Stimulated activated CD4-positive, alpha-beta T cell treated with anti-CD3 and anti-CD28 coated beads, Interleukin-2, amount 100 ng/mL, for 24 hours (primary cell): ENCODE measurements at places on chromosomes 3 and 15.
A peak's percentile ranks its signal among the peaks of the same experiment; 100 is the strongest.

GRCh38 chr3:32136703-32137102 lies 30.3 kb downstream of the GPD1L start:
- DNase-seq, result no peak

DNA sequence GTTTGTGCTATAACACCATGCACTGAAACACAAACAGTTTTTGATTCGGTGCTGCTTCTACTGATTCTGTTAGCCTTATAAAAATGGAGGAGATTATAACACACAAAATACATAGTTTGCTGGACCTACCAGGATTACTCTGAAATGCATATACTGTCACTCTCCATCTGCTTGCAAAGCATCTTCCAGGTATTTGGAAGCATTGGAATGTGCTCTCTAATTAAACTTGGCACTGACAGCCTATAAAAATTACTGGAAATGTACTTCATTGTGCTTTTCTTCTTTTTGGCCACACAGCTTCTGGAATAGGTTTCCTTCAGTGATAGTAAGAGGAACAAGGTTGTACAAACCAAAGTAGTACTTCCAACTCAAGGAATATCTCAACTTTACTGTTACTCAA lies 376.1 kb downstream of the UNC13C start:
- DNase-seq, result no peak

GRCh38 chr3:147113293-147114044 lies 292.9 kb downstream of the ZIC4 start:
- DNase-seq, result no peak

DNA sequence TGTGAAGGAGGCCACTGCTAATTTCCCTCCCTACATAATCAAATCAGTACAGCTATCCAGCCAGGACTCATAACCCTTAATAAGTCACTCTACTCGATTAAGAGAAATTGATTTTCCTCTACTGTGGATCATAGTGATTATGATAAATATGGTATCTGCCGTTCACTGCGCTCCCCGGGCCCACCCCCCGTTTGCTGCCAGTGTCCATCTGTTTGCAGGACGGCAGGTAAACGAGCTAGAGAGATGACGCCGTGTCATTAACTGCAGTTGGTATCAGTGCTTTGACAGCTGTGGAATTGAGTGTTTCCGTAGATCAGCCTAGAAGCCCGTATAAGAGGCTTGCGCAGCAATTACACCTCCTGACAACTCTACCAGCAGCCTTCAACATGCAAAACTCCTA lies 94.9 kb downstream of the ROBO2 start:
- DNase-seq, result no peak

DNA sequence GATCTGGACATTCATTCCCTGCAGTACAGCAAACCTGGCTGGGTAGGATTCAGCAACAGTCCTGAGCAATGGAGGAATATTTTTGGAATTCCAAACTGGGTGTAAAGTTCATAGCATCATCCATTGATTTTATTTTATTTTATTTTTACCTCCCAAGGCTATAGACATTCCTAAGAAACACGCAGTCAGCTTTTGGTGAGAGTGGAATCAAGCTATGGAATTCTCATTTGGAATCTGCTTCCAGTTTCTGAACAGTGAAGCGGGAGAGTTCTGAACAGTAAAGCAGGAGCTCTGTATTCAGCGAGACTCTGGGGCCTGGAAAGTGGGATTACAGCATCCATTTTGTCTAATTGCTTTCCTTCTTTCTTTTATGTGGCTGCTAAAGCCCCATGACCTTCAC lies 1.4 kb upstream of the PDZRN3 start:
- DNase-seq, result no peak

DNA sequence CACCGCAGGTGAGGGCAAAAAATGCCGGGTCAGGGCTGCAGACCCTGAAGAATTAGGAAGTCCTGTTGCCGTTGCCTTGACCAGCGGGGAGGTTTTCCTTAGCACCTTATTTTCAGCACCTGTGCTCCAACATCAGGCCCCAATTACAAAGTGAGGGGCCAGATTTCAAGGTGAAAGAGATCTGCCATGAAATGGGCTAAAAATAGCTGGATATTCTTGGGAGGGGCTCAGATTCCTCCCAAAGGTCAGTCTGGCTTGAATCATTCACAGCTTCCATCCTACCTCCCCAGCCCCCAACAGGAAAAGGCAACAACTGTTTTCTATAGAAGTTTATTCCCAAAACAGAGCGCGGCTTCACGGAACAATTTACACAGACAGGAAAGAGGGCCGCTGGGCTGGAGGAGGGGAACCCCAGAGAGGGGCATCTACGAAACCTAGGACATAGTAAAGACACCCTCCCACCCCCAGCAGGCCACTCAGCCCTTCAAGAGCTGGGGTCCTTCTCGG lies 941 bp upstream of the SLC26A6 start:
- DNase-seq, result no peak

- DNase-seq, result no peak
Measured at GRCh38 chr3:173584093-173584837, 186.7 kb downstream of the NLGN1 start.

DNA sequence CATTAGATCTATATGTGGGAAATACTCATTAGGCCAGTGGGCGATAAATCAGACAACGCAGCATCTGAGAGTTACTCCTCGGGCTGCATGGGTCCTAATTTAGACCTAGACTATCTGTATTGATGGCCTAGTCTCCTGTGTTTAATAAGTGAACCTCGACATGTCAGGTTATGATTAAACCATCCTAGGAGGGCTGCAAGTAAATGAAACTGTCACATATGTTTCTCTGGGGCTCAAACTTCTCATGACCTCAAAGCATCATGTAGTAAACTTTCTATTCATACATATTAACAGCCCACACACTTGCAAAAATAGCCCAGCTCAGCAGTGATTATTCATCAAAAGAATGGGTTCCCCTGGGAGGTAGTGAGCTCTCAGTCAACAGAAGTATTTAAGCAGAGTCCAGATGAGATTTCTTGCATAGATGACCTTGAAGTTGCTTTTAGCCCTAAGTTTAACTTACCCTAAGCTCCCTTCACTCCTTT lies 51.6 kb downstream of the RAB11A start:
- no peak for DNase-seq

- no peak for DNase-seq
Measured at GRCh38 chr15:96324192-96324895, 6.2 kb upstream of the NR2F2 start.

DNA sequence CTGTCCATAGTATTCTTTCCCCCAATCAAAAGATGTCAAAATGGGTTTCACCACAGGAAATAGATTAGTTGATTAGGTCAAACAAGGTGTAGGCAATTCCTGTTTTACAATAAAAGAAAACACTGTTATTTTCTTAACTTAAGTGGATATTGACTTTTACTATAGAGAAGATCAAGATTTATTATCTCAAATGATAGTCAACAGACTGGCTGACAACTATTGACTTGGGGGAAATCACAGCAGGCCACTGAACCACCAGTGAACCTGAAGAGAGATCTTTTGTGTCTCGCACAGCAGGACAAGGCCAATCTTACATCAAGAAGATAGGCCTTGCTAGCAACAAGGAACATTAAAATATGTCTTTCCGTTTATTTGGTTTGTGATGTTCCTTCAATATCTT lies 1187.6 kb downstream of the SI start:
- no peak for DNase-seq

DNA sequence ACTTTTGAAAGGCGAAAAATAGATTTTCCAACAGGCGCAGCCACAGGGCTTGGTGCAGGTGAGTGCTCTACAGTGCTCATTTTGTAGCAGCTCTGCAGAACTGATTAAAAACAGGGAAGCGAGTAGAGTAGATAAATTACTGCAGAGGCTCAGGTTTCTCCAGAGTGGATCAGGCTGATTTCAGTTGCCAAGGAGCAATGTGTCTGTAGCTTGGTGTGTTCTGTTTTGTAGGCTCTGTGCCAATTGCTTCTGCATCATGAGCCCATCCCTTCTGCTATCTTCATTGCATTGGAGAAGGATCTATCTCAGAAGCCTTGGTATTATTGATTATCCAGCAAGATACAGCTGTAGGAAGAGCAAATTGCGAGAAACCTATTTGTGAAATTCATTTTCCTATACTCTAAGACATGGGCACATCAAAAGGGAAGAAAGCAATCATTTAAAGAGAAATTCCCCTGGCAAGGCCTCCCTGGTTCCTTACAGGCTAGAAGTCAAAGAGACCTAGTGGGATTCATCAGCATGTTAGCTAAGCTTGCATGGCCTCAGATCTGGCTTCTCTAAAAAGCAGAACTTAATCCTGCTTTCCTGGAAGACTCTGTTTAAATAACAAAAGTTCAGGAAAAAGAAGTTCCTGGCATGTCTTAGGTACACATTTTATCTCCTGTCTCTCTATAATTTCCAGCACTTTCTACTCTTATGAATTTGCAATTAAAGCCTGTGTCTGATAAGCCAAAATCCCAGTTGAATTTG lies 432.4 kb upstream of the ATP10A start:
- no peak for DNase-seq

- DNase-seq, result no peak
Measured at GRCh38 chr3:30078736-30079135, 527.7 kb upstream of the TGFBR2 start.

DNA sequence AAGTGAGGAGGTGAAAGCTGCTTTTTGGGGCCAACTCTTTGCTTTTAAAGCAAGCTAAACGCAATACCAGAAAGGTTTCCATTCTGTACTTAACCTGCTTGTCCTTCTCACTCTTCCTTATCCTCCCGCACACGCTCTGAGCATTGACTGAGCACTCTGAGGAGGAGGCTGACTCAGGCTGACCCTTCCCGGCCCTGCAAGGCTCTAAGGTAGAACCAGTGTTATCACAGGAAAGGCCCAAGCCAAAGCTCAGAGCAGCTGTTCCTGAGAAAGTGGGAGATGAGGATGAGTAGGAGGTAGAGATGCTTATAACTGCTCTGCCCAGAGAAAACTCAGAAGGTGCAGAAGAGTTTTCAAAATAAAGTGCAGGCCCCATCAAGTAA lies 2.3 kb downstream of the B3GNT5 start:
- no peak for DNase-seq

DNA sequence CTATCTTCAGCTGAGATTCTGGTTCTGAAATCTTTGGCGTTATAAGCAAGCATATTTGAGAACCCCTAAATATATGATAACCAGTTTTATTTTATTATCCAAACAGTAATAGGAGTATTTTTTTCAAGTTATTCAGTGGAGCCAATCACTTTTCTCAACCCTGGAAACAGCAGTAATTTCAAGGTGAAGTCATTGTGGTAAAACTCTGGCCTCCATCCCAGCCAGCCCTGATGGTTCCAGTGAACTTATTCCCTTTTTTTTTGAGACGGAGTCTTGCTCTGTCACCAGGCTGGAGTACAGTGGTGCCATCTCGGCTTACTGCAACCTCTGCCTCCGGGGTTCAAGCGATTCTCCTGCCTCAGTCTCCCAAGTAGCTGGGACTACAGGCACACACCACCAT lies 545.4 kb upstream of the IL12A start:
- DNase-seq, result no peak

DNA sequence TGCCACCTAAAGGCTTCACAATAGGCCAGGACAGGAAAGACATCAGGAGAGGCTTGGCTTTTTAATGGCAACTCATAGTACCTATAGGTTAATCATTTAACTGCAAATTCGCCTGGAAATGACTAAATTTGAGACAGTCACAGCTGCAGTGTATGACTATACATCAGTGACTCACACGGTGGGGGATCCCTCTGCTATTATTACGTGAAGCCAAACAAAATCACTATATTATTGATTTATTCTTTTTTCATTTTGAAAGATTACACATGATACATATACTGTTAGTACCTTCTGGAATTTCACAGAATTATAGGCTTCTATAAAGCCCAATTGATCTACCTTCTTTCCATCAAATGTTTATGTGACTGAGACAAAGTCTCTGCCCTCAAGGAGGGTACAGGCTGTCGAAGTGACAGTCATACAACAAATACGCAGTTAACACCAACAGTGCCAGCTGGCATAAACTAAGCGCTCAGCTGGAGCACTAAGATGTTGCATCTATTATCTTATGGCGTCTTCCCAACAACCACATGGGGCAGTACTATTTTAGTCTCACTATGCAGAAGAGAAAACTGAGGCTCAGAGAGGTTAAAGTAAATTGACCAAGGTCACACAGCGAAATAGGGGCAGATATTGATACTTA lies 82.0 kb upstream of the LMOD3 start:
- peak; percentile 60 for DNase-seq

DNA sequence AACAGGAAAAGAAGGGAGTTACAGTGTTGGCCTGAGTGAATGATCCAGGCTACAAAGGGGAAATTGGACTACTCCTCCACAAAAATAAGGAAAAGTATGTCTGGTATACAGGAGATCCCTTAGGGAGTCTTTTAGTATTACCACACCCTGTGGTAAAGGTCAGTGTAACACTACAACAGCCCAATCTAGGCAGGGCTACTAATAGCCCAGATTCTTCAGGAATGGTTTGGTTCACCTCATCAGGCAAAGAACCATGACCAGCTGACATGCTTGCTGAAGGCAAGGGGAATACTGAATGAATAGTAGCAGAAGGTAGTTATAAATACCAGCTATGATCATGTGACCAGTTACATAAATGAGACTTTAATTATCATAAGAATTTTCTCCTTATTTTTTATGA lies 372.6 kb upstream of the ATP11B start:
- DNase-seq, result no peak

DNA sequence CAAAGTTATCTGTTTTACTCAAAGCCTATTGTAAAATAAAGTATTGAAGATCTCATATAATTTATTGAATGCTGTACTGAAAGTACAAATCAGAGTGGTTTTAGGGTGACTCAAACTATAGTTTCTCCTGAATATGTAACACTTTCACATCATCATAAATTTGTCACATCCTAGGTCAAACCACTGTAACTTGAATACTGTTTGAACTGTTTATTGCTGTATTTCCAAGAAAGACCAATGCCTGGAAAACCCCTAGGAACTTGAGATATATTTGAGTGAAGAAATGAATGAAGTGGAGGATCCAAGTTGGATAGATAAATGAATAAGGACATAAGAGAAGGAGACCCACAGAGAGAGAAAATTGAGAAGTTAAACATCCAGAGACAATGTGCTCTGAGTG lies 348.2 kb downstream of the GRM7 start:
- DNase-seq, result no peak

DNA sequence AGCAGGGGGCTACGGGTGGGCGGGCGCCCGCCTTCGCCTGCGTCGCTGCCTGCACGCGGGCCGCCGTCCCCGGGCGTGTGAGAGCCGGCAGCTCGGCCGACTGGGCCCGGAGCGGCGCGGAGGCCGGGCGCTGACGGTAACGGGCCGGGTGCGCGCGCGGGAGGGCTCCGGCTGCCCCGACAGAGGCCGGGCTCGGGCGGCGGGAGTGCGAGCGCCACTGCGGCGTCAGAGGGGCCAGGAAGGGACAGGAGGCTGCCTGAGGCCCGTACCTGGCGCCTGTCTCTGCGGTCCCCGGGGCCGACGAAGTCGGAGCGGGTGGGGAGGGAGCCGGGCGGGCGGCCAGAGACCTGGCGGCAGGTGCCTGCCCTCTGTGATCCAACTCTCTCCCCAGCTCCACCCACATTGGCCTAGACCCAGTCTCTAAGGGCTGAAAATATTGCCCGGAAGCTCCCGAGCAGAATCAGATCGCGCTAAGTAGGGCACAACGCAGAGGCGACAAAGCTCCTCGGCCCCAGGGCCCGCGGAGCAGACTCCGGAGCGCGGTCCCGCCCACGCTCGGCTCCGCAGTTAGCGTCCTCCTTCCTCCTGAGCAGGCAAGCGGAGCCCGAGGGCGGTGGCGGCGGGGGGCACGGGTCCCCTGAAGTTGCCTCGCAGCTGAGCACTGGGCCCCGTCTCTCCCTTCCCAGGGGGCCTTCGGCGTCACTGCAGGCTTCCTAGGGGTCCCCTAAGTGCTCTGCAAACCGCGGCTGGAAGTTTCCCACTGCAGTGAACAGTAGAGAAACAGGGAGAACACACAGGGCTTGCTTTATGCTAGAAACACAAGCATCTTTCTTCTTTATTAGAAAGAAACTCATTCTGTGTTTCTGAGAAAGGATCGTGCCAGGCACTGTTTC lies at the start of gene MAN2A2:
TSS of gene MAN2A2 (plus strand) at position 463 of the 893 bp plus-strand sequence. CDS start 906 bp downstream, outside the sequence.
- peak; percentile 81 for DNase-seq

GRCh38 chr3:65604863-65605526 lies 433.7 kb downstream of the MAGI1 start:
- no peak for DNase-seq
